ENCODE measurements at places on chromosomes 1 and 21. TPM values are rescaled to one million over a fixed set of nuclear protein-coding genes. Genes with fewer than 3 reads are reported as not detected.

GNPAT gene
- total RNA-seq: 42.2 TPM

ZNF593OS gene
- not detected for total RNA-seq

ZNF281 gene
- total RNA-seq: 43.3 TPM

KCTD3 gene
- 47.6 TPM for total RNA-seq

EFNA3 gene
- total RNA-seq: 13.0 TPM

SH3BGR gene
- 0.49 TPM for total RNA-seq

BMP8B gene
- 5.2 TPM for total RNA-seq

CA6 gene
- total RNA-seq: not detected

PLA2G2C gene
- total RNA-seq: not detected

SPRR2E gene
- total RNA-seq: not detected

OPRD1 gene
- total RNA-seq: 0.07 TPM

OVAAL gene
- total RNA-seq: 0.11 TPM

FCAMR gene
- not detected for total RNA-seq

LCE3A gene
- not detected for total RNA-seq

CCSAP gene
- 6.4 TPM for total RNA-seq

RGS1 gene
- not detected for total RNA-seq

SPRR2A gene
- not detected for total RNA-seq

VHLL gene
- not detected for total RNA-seq

TACSTD2 gene
- not detected for total RNA-seq
